ENCODE measurements at places on chromosomes 6 and 20. TPM values are rescaled to one million over a fixed set of nuclear protein-coding genes. Genes with fewer than 3 reads are reported as not detected.

FNDC1 gene
- not detected for total RNA-seq

TOX2 gene
- total RNA-seq: 1.7 TPM

SFTA2 gene
- total RNA-seq: not detected

- H3K27ac ChIP-seq: peak within 1 kb of the TSS; percentile 100
- peaks cover 4% of the 10 kb centered on the region for H3K27me3 ChIP-seq
- DNase-seq: no peak
Measured at GRCh38 chr20:51542571-51543421, at the start of gene NFATC2. TSS of gene NFATC2 (minus strand) at chr20:51542719. CDS start at chr20:51542499, 220 bp downstream.

DNA sequence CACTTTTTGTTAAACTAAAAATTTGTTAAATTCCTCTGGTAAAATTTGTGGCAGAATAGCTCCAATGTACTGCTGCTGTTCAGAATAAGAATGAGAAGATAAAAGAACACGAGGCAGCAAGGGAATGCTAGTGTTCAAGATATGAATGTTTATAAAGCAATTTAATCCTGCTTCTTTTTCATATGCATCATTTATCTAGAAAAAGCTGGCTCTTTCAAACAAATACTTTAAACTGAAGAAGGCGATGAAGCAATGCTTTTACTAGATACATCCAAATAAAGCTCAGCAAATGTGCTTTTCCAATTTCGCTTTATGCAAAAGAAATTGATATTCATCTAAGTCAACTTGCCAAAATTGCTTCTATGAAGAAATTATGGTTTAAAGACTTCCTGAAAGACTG lies 66.5 kb downstream of the COL9A1 start:
- no peaks in the 10 kb centered on the region for H3K27me3 ChIP-seq
- H3K4me3 ChIP-seq: no peak overlapping the region
- no peak overlapping the region for H3K27ac ChIP-seq

GRCh38 chr6:49915035-49915434 lies 48.7 kb upstream of the CRISP1 start:
- no peak overlapping the region for H3K4me3 ChIP-seq
- no peaks in the 10 kb centered on the region for H3K36me3 ChIP-seq
- no peaks in the 10 kb centered on the region for H3K27me3 ChIP-seq
- DNase-seq: no peak
- no peak overlapping the region for H3K27ac ChIP-seq

All from activated CD8-positive, alpha-beta T cell treated with anti-CD3 and anti-CD28 coated beads for 36 hours (primary cell).